ENCODE measurements at places on chromosomes 7 and 10.

GRCh38 chr10:65149878-65150277 lies 1628.7 kb downstream of the REEP3 start:
- no peak for DNase-seq

DNA sequence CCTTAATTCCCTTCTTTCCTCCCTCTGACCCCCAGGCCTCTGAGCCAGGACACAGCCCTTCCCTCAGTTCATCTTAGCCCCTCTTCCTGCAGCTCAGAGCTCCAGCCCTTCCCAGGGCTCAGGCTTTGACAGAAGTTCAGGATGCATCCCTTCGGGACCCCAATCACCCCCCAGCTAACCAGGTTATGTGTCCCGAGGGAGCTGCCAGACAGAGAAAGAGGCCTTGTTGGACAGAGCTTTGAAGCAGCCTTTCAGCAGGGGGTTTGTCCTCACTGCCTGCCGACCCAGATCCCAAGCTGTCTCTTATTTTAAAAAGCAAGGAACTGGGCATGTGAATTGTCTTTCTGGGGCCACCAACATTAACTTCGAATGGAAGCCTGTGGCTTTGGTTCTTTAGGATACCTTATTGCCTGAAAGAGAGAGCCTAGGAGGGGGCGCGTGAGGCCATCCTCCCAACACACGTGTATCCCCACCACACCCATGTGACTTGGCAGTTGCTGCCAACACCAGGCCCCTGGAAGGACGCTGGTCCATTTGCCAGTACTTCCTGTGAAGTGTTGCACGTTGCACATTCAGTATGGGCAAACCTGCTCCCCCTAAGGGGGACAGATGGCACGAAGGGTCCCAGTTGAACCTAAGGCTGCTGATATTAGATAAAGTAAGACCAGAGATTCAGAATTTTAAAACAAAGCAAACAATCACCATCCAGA lies 858 bp downstream of the CCDC136 start:
- no peak for DNase-seq

GRCh38 chr7:55534916-55535590 lies 37.2 kb downstream of the VOPP1 start:
- DNase-seq, result no peak

DNA sequence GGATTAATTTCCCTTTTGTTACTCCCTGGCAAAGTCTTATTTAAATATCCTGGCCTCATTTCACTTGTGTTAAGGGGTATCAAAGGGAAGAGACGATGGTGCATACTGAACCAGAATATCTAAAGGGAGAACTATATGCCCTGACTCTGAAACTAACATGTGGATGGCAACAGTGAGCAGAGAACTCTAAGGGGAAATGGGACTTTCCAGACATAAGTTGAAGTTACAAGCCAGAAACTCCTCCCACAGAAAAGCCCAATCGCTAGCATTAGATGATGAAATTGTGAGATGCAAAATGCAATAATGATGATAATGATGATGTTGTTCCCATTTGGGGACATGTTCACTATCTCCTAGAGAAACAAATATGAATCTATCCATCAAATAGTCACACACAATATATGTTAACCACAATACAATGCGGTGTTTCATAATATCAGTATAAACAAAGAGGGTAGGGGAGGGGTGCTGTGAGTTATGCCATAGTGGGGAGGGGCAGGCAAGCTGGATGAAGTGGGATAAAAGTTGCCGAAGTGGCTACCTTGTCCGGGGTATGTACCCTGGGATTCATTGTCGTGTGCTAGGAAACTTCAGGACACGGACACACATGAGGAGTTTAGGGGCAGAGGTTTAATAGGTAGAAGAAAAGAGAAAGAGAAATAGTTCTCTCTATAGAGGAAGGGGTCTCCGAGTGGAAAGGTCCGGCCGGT lies 37.1 kb downstream of the TMEM229A start:
- DNase-seq, result no peak

DNA sequence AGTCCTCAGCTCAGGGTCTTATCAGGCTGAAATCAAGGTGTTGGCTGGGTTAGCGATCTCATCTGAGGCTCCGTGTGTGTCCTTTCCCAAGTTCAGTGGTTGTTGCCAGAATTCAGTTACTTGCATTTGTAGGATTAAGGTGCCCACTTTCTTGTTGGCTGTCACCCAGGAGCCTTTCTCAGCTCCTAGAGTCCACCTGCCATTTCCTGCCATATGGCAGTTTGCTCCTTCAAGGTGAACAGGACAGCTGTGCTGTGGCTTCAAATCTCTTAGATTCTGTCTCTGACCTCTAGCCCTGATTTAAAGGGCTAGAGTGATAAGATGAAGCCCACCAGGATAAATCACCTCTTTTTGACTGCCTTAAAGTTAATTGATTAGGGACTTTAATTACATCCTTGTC lies 1.0 kb upstream of the HIF1AN start:
- DNase-seq, result no peak

GRCh38 chr10:62230344-62231121 lies 38.1 kb downstream of the RTKN2 start:
- no peak for DNase-seq

DNA sequence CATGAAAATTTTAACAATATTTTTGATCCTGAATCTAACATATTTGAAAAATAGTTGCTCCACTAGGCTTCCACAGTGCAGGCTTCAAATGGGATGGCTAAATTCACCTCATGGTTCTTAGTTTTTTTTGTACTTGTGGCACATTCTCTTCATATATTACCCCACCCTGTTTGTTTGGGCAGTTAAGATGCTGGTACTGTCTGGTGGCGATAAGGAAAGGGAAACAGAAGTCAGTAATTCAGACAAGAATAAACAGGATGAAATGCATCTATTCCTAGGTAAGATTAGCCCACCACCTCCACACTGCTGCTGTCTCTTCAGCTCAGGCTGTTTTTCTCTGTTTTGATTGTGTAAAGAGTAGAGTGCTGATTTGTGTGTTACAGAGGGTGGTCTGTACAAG lies 44.2 kb downstream of the GLRX3 start:
- no peak for DNase-seq

DNA sequence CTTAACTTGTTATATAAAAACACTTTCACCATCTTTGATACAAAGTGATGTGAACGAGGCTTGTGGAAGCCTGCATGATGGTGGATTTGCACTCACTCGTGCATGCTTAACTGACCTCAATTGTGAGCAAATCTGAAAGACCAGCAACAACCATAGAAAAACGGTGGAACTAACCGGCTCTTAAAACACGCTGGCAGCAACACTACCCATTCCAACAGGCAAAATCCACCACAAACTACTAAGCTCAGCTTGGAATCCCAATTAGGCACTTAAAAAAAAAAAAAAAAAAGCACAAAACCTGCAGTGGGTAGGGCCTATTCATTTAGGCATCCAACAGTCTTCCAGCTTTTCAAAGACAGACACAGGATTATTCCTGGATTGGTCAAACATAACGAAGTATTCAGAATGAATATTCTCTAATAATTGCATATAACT lies 1.8 kb downstream of the GDI2 start:
- no peak for DNase-seq

- no peak for DNase-seq
These were observed 46.1 kb downstream of the ZNF467 start for GRCh38 chr7:149727053-149727898.

DNA sequence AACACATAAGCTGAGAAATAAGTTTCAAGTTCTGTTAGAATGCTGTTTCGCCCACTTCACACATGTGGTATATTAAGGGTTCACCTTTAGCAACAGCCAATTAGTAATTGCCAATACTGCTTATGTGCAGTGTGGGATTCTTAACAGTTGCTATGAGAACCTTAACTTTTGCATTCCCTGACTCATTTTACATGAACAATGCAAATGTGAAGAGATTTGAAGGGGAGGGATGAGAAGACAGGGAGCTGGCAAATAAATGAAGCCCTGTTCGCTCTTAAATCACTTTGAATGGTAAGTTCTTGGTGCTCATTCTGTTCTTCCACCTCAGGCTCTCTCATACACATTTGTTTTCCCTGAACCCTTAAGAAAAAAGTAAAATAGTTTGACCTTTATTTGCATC lies 82.3 kb downstream of the LRRC4 start:
- DNase-seq, result no peak

- DNase-seq, result no peak
These were observed 260.7 kb downstream of the BMPER start for GRCh38 chr7:34165927-34166550.

GRCh38 chr7:85600395-85600794 lies 413.5 kb upstream of the SEMA3D start:
- DNase-seq, result no peak

- no peak for DNase-seq
These were observed 191.8 kb downstream of the ZMYND11 start for GRCh38 chr10:326894-327635.

- no peak for DNase-seq
These were observed 28.7 kb downstream of the RAMP3 start for GRCh38 chr7:45186261-45186813.

- no peak for DNase-seq
These were observed 43.7 kb upstream of the SLIT1 start for GRCh38 chr10:97229322-97230015.

GRCh38 chr10:110792476-110793125 lies 79.1 kb upstream of the PDCD4 start:
- DNase-seq, result no peak

GRCh38 chr10:43594944-43595589 lies 11.2 kb upstream of the ZNF485 start:
- no peak for DNase-seq

GRCh38 chr10:8079126-8079525 lies 24.6 kb downstream of the GATA3 start:
- DNase-seq, result no peak

GRCh38 chr10:12484941-12485805 lies 135.8 kb downstream of the CAMK1D start:
- DNase-seq, result no peak

DNA sequence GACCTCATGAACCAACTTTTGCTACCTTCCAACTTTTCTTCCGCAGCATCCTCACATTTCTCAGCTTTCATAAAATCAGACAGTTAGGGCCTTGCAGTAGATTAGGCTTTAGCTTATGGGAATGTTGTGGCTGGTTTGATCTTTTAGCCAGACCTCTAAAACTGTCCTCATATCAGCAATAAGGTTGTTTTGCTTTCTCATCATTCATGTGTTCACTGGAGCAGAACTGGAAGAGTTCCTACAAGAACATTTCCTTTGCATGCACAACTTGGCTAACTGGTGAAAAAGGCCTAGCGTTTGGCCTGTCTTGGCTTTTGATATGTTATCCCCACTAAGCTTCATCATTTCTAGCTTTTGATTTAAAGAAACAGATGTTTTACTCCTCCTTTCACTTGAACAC lies 130.0 kb upstream of the LRRTM3 start:
- no peak for DNase-seq

DNA sequence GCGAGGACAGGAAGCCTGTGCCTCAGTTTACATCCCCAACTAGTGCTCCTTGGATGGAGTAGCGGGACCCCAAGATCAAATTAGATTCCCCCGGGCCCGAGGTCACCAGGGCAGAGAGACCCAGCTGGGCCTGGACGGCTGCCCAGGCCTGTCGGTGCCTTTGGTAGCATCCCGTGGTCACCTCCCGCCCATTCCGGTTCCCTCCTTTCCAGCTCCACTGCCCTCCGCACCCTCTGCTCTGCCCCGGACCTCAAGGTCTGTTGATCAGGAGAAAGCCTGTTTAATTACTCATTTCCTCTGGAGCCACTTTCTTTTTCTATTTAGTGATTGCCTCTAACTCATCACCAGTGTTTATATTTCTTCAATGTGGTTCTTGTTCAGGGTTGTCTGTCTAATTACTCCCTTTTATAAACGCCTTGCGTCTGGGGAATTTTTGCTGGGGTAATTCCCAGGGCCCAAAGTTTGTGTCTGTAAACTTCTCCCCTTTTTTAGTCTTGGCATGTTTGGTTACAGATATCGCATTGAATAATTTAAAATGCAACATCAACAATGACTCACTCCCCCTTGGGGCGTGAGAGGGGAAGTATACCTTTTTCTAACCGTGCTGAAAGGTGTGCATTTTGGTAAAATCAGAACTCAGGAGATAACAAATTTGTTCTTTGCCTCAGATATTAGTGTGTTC lies 1.9 kb downstream of the FOXK1 start:
- no peak for DNase-seq

DNA sequence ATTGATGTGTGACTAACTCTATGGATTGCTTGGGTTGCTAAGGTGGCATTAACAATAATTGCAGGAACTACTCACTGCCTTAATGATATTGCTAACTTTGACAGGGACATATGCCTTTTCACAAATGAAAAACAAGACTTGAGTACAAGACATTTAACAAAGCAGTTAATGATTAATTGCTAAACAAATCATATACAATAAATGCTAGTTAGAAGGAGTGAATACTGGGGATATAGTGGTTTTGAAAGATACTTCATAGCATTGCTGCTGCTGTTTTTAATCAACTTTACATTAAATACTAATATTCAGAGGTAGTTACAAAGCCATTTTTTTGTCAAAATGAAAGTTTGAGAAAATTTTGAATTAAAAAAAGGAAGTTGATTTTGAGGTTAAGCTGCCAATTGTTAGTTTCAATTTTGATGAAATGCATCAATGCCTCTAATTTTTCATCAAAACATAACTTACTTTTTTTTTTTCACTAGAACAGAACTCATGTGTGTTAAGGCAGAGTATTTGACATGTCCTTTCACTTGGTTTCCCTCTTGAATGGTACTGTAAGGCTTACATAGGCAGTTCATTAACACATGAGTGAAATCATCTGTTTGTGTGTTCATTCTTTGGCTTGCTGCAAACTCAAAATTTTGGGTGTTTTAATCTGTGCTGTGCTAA lies 106.2 kb upstream of the SEMA3D start:
- no peak for DNase-seq

- peak; percentile 42 for DNase-seq
These were observed 413.8 kb downstream of the KCNMA1 start for GRCh38 chr10:77223526-77224460.

DNA sequence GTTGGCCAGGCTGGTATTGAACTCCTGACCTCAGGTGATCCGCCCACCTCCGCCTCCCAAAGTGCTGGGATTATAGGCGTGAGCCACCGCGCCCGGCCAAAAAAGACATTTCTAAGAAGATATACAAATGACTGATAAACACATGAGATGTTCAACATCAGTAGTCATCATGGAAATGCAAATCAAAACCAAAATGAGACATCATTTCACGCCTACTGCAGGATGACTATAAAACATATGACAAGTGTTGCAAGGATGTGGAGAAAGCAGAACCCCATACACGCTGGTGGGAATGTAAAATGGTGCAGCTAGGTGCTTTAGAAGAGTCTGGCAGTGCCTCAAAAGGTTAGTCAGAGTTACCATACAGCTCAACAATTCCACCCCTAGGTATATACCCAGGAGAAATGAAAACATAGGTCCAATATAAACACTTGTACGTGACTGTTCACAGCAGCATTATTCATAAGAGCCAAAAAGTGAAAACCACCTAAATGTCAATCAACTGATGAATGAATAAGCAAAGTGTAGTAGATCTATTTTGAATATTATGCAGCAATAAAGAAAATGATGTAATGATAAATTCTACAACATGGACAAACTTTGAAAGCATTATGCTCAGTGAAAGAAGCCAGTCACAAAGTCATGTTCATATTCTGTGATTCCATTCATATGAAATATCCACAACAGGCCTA lies 24.5 kb downstream of the TMEM209 start:
- no peak for DNase-seq

GRCh38 chr10:60611291-60611747 lies 167.0 kb upstream of the CDK1 start:
- DNase-seq, result no peak

All from HL-60 (cell line).